ENCODE measurements at places on chromosomes 7 and 10.

DNA sequence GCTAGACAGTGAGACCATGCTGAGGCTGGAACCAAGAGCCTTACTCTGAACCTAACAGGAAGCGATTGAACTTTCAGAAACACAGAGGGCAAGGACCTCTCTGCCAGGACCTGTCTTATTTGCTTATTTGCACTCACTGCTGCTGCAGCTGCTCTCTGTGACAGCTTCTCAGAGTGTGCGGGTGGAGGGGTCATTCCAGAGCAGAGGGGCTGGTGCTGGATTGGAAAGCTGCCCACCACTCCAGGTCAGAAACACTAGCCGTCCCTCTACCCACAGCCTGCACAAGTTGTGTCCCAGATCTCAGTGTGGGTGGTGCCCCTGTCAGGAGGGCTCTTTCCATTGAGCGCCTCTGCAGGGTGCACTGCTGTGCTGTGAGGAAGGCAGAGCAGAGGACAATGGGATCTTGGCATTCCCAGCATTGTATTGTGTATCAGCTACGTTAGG lies 126.2 kb downstream of the CCNY start:
- ATAC-seq = no peak

GRCh38 chr7:28433039-28433438 lies 20.7 kb downstream of the CREB5 start:
- peak; percentile 40 for ATAC-seq

DNA sequence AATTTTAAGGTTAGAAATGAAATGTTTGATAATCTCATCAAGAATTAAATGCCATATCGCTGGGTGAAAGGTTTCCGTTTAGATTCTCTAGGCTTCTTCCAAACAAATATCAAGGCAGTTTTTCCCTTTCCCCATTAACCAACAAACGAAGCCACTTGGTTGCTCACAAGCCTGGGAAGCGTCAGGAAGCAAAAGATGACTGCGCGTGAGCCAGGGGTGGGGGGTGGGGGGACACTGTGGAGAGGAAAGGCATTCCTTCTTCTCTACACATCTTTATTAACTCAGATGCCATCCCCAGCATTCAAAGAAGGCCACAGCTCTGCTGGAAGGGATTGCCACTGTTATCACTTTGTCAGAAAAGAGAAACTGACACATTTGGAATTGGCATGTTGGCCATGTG lies 207.1 kb downstream of the TRIL start:
- ATAC-seq = no peak

DNA sequence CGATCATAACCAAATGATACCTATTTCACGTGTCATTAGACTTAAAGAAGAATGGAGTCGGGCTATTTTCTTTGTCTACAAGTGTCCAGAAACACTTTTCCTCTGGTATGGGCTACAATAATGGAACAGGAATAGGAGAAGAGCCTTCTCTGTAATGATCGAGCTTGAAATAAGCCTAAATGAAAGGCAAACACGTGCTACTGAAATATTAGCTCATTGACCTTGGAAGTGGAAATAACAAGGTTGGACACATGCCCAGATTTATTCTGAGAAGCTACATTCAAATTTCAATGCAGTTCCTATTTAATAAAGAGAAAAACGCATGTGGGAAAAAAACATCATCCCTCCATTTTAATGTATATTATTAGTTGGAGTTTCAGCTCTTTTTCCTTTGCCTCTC lies 254.7 kb upstream of the PTER start:
- no peak for ATAC-seq

DNA sequence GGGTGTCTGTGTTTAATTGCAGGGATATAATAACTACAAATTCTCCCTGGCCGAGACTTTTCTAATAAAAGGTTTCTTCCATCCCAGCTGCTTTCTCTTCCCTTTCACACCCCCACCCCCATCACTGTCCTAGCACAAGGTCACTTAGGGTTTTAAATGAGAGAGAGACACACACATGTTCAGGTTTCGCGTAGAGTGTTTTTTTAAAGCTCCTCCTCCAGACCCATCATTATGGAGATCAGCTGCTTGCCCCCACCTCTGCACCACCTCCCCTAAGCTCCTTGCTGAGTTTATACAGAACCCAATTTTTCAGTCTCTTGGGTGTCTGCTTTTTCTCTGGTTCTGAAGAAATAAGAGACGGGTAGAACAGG lies 18.6 kb downstream of the LRMDA start:
- no peak for ATAC-seq

GRCh38 chr7:28013019-28013418 lies 167.6 kb downstream of the JAZF1 start:
- no peak for ATAC-seq

DNA sequence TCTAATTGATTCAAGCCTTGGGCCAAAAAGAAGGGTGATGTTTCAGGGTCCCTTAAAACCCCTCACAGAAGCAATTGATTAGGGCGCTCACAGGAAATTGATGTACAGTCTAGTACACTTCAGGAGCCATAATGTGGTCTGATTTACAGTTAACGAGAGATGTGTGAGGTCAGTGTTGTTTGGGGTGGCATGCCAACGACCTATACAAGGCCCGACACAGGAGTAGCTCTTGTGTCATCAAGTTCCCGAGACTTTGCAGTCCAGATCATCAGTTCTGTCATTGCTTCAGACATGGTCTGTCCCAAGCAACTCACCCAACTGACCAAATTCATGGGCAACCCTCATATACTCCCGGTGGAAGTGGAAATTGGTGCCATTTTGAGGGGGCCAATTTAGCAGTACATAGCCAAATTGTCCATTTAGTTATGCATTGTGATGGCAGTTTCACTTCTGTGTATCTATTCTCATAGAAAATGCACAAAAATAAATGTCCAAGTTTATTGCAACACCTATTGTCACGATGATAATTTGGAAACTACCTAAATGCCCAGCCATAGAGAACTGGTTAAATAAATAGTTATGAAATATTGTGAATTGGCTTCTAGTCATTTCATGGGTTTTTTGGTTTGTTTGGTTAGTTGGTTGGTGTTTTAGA lies 18.0 kb upstream of the ARID5B start:
- no peak for ATAC-seq

- ATAC-seq = no peak
Observed at GRCh38 chr10:10138685-10139084, 879.0 kb upstream of the CELF2 start.

DNA sequence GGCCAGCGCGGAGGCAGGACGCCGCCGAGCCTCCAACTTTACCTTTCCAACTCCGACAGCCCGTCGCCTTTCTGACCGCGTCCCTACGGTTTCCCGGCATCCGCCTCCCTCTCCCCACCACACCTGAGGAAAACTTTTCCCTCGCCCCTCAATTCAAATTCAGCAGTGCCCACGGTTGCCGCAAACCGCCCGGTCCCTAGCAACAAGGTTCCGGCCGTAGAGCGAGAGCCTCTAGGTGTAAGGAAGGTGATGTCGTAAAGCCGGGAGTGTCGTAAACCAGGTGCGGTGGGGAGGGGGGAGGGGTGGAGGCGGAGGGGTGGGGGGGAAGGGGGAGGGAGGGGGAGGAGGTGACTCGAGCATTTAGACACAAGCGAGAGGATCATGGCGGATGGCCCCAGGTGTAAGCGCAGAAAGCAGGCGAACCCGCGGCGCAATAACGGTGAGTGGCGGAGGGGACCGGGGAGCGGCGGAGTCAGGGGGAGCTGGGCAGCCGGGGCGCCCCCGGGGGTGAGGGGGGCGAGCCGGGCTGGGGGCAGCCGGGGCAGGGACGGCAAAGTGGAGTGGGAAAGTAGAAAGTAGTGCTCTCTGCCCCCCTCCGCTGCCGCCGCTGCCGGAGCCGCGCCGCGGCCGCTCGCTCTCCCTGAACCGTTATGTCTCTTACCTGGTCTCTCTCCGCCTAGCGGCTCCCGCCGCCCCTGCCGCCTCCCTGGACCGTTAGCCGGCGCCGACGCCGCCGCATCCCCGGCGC lies at the start of gene ZEB1:
ZEB1 (plus strand) TSS at position 363 of the 748 bp plus-strand sequence; CDS start at position 382, 19 bp downstream.
- peak; percentile 71 for ATAC-seq

DNA sequence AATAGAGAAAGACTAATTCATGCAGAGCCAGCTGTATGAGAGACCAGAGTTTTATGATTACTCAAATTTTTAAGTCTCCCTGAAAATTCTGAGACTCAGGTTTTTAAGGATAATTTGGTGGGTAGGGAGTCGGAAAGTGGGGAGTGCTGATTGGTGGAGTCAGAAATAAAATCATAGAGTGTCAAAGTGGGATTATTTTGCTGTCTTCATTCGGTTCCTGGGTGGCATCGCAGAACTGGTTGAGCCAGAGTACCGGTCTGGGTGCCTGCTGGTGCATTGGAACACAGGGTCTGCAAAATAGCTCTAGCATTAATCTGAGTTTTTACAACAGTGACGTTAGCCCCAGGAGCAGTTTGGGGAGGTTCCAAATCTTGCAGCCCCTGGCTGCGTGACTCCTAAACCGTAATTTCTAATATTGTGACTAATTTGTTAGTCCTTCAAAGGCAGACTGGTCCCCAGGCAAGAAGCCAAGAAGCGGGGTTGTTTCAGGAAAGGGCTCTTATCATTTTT lies 32.4 kb downstream of the GPRIN2 start:
- no peak for ATAC-seq

GRCh38 chr7:72325561-72325960 lies 86.6 kb downstream of the CALN1 start:
- ATAC-seq = no peak

DNA sequence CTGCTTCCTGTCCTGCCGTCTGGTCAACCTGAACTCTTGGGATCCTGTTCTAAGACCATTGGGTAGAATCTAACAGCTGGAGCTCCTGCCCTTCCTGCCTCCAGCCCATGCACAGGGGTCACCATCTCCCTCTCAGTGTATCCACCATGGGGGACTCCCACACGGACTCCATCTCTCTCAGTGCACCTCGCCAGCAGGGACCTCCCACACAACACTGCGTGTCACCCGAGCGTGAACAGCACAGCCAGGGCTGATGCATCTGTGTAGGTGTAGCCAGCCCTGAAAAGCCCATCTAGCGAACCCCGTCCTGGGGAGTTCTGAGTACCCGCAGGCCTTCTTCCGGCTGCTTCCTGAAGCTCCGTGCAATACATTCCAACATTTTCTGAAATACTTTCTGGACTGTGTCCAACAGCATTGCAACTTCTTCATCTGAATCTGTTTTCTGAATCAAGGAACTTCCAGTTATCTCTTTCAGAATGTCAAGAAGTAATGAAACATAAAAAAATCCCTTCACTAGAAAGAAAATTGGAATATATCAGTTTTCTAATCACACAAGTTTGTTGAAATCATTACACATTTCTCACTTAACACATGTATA lies 52.5 kb downstream of the NCAPG2 start:
- ATAC-seq = no peak

DNA sequence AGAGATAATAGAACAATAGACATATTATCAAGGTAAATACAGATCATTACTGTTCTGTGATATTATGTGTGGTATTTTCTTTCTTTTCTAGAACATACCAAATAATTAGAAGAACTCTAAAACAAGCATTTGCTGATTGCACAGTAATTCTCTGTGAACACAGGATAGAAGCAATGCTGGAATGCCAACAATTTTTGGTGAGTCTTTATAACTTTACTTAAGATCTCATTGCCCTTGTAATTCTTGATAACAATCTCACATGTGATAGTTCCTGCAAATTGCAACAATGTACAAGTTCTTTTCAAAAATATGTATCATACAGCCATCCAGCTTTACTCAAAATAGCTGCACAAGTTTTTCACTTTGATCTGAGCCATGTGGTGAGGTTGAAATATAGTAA lies 185.5 kb downstream of the CFTR start:
- no peak for ATAC-seq

DNA sequence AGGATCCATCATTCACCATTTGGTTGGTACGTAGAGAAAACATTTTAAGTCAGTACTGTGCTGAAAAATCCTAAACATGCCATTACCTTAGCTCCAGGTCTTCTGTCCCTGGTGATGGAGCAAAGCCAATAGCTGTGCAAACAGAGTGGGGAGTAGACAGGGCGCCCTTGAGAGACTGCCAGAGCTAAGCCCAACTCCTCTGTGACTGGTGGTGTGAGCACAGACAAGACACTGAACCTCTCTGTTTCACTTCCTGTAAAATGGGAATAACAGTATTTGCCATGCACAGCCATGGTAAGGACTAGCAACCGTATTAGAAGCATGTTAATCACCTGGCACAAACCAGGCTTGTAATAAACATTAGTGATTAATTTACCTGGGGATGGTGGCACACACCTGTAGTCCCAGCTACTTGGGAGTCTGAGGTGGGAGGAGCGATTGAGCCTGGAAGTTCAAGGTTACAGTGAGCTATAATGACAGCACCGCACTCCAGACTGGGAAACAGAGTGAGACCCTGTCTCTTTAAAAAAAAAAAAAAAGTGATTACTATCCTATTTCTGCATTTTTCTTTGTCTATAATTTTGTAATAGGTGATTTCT lies 28.7 kb downstream of the LYZL1 start:
- no peak for ATAC-seq

DNA sequence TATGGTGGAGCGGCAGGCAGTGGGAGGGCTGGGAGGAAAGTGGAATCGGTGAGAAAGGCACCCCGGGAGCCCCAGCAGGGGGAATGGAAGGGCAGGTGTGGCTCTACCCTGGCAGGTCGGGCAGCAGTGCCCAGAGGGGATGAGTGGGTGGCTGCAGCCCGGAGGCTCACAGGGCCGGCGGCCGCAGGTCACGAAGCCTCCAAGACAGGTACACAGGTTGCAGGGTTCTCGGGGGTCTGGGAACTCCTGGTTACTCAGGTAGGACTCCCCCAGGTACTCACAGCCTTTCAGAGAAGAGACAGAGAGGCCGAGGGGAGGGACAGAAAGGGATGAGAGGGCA lies 21.8 kb downstream of the KCP start:
- no peak for ATAC-seq

DNA sequence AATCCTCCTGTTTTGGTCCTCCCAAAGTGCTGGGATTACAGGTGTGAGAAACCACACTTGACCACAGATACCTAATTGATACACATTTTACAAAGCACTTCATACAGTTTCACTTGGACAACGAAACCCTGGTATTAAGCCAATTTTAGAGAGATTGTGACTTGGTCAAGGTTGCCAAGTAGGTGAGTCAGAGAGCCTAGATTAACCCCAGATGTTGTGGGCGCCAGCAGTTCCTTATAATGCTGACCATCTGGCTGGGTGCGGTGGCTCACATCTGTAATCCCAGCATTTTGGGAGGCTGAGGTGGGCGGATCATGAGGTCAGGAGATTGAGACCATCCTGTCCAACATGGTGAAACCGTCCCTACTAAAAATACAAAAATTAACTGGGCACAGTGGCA lies 4.9 kb upstream of the PHKG1 start:
- ATAC-seq = peak; percentile 75

DNA sequence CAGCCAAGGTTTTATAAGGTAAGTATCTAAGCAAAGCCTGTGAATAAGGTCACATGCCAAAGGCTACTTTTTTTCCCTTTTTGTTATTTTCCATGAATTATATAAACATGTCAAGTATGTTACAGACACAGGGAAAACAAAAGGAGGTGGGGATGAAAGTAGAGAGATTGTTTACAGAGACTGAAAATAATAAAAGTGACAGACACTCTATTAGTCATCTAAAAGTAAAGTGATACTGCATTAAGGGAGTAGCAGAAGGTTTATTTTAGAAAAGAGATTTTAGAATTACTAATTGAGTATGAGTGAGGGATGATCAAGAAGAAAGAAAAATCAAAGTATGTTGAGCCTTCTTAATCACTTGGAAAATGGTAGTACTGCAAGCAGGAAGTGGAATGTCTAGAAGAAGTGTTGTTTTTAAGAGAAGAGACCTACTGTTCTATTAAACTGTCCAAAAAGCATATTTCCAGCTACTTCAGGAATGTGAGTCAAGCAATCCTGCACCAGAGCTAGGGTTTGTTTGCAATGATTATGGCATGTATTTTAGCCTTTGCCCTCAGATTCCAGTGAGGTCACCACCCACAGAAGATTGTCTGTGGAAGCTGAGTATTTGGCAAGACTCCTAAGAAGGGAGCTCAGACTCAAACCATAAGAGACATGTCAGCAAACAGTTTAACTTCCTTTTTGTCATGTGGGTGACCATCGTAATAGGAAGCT lies 177.9 kb upstream of the PLXDC2 start:
- ATAC-seq = peak; percentile 88

- no peak for ATAC-seq
Observed at GRCh38 chr7:78601728-78602127, 803.2 kb downstream of the PHTF2 start.
